D721Med (cell line): ENCODE measurements at places on chromosomes 1 and 21.

DNA sequence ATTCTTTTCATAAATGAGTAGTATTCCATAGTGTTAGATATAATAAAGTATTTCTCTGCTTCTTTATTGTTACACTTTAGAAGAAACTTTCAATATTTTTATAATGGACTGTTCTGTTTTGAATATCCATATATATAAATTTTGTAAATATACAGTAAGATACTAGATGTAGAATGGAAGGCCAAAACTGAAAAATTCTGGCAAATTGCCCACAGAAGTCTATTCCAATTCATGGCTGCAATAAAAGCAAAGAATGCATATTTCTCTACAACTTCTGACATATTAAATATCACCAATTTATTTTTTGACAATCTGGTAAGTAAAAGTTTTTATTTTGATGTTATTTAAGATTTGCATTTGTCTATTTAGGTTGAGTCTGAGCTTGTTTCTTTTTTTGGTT, 532.5 kb downstream of the NCAM2 start:
- no peak for DNase-seq

DNA sequence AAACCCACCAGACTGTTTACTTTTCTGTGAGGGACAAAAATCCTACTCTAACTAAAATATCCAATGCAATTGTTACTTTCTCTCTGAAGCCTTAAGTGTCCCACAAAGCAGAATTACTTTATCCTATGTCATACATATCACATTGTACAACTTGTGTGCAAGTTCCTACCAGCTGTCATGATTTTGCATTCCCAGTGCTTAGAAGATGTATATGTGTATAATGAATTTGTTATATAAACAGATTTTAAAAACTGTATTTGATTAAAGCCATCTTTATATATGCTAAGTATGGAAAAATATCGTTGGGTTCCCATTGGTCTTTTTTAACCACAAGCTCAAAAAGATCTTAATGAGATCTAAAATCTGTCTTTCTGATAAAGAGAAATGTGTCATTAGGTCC, 57.0 kb downstream of the DPH5 start:
- DNase-seq, result no peak

DNA sequence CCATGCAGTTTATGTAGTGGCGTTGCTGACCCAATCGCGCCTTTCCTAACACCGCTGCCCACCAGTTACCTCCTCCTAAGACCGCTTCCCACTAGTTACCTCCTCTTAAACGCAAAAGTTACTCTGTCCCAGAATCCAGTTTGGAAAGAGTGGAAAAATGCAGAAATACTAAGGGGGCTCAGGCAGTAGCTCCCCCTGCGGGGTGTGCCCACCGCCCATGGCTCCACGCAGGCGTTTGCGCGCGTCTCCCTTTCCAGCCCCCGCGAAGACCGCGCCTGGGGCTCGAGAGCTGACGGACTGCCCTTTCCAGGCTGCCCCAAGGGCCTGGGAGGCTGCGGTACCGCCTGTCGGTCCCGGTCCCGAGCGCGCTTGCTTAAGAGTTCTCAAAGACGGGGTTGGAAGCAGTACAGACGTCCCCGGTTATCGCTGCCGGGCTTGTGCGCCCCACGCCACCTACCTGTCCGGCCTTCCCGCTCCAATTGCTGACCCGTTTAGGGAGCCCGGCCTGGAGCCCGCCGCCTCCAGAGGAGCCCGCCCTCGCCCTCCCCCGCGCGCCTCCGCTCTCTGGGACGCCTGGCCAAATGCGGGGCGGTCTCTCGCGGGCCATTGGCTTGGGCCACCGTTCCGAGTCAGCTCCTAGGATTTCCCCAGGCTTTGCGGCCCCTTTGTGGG, 414.1 kb upstream of the ESRRG start:
- DNase-seq, result no peak

GRCh38 chr1:41576620-41577019, 92.1 kb upstream of the EDN2 start:
- DNase-seq, result no peak

- no peak for DNase-seq
These were observed 95.7 kb upstream of the VANGL1 start for GRCh38 chr1:115545791-115546733.

DNA sequence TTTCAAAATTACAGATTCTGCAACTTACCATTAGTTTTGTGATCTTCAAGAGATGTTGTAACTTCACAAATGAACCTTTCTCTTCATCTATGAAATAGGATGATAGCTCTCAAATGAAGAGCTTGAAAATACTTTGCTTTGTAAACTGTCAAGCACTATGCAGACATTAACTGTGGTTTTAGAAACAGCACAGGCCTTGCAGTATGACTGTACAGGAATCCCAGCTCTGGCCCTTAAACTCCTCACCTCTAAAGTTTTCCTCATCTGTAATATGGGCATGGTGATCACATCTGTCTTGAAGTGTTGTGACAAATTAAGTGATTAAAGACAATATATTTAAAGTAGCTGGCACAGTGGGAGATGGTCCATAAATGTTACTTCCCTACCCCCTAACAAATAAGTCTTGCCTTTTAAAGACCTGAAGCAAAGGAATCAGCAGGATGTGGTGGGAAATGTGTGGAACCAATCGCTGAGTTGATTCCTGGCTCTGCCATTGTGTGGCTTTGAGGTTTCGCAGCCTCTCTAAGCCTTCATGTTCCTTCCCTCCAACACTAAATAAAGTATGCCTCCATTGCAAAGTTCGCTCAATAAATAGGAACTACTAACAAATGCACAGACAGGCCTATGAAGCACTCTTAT, 5.5 kb upstream of the PTP4A2 start:
- no peak for DNase-seq

- no peak for DNase-seq
These were observed 605.5 kb downstream of the LTN1 start for GRCh38 chr21:28387220-28387619.

DNA sequence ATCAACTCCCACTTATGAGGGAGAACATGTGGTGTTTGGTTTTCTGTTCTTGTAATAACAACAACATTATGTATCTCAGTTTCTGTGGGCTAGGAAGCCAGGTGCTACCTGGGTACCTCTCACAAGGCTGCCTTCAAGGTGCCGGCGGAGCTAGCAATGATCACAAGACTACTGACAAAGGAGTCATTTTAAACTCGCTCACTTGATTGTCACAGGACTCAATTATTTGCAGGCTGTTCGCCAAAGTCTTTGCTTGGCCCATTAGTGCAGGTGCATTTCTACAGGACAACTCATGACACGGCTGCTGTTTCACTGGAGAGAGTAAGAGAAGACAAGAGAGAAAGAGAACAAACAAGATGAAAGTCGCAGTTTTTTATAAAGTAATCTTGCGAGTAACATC, 1237.4 kb upstream of the TMPRSS15 start:
- no peak for DNase-seq

- DNase-seq, result no peak
These were observed 672 bp upstream of the PHLDA3 start for GRCh38 chr1:201469645-201470074.

- DNase-seq, result no peak
These were observed 25.2 kb downstream of the TP73 start for GRCh38 chr1:3677484-3677883.

GRCh38 chr21:23162198-23162946, 2164.2 kb downstream of the NCAM2 start:
- DNase-seq, result no peak

- no peak for DNase-seq
These were observed 183.9 kb downstream of the C1orf94 start for GRCh38 chr1:34360574-34360973.

DNA sequence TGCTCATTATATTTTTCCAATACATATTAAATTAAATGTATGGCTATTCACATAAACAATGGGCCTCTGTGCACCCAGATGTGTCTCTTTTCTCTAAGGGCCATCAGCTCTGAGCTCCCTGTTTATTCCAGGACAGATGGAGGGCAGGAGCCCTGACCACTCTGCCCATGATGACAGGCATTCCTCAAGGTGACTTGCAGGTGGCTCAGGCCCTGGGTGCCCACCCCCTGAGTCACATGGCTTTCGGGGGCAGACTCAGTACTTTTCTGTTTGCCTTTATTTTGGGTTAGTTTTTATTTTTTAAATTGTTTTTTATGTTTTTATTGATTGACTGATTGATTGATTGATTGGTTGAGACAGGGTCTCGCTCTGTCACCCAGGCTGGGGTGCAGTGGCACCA, 6.4 kb upstream of the LRP8 start:
- DNase-seq, result no peak

DNA sequence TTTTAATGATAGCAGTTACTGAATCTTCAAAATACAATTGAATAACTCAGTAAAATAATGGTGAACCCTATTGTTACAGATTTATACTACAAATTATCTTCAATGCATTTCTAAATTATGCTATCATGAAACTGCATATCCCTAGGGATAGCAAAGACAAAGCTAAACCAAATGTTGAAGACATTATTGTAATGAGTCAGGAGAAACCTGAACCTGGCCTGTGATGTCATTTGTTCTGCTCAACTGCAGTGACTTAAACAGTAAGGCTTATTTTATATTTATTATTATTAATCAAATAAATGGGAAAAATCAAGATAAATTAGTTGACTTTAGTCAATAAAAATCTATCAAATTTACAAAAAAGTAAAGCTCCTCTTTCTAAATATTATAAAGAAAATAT, 100.3 kb downstream of the UCHL5 start:
- no peak for DNase-seq

DNA sequence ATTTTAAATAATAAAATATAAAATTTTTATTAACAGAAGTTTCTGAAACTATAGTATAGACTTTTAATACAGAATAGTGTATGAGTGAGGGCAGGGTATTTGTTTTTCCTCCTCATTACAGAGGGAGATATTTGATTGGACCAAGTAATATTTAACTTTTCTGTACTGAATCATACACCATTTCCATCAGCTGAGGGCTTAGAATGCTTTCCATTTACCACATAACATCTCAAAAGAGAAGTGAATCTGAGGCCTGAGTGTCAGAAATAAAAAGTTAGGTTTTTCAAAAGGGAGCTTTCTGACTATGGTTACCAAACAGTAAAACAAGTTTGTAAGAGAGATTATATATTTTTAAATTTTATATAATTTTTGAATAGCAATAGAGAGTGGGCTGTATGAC, 29.5 kb downstream of the TLCD4 start:
- DNase-seq, result no peak

DNA sequence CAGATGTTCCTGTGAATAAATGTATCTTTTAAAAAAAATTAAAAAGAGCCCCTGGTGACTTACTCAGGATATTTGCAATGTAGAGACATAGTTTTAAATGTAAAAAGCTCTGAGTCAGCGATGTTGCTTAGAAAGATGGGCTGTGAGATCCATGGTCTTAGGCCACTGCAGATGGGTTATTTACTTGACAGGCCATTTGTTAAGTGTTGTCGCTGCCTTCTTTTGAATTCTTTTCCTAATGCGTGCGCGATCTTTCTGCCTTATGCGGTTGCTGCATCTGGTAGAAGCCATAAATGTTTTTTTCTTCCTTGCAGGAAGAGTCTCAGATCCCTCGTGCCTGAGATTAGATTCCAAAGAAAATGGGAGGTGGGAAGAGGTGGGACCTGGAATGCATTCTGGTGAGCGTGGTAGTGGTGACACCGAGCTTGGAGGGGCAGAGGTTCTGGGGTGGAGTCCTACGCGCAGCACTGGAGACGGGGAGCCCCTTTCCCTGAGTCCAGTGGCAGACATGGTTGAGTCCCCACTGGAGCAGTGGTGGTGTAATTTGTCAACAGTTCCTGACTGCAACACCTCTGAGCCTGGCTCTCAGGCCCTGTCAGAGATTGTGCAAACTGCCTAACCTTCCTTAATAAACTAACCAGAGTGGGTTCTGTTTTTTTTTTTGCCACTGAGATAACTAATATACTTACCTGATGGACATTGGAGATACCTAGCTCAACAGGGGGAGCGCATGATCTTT, 197.2 kb downstream of the HHAT start:
- no peak for DNase-seq

DNA sequence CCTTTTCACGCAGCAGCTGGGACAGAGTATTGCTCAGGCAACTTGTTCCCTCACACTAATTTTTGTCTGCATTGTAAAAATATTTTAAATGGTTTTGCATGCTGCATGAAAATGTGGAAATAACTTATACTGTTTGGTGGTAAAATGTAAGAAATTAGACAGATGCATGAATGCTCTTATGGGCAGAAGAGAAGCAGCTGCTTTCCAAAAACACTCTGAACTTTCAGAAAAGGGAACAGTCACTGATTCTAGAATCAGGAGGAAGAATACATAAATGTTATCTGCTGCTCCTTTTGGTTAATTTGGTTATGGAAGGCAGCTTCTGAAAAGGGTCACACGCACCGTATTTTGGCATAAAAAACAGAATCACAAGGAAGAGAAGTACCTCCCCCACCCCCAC, 87.0 kb upstream of the RUNX1 start:
- DNase-seq, result no peak

DNA sequence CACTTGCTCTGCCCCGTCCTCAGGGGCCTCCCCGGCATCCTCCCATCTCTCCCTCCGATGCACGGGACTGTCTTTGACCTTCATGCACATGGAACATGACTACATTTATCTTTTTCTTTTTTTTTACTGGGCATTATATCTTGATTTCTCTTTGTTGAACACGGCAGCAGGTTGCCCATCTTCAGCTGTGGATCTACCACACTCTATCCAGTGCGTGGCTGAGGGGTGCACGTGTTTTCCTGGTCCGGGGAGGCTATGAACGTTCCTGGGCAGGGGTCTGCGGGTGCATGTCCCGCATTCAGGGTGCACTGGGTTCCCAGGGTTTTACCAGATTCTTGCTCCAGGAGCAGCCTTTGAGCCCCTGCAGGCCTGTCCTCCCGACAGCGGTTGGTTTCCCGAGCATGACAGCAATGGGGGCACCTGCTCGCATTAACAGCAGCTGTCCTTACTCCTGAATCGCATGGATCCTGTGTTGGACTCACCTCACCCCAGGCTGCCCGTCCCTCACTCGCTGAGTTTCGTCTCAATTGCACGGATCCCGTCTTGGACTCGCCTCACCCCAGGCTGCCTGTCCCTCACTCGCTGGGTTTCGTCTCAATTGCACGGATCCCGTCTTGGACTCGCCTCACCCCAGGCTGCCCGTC, 7.4 kb downstream of the POFUT2 start:
- DNase-seq, result no peak

- no peak for DNase-seq
These were observed 40.9 kb downstream of the FCRL3 start for GRCh38 chr1:157659576-157660247.

DNA sequence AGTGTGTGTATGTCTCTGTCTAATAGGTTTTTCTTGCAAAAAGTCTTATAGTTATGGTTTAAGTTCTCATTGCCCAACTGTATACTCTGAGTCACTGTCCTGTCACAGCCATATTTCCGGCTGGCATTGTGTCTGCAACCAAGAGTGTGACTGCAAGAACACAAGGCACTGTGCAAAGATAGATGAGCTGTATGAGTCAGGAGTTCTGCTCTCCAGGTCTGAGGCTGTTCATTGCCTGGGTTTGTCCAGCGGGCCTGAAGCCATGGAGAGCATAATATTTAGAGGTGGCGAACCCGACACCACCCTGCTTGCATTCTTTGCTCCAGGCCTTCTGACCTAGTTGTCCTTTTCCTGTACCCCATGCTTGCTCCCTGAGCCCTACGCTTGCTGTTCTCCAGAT, 50.9 kb upstream of the CNIH3 start:
- DNase-seq, result no peak

- DNase-seq, result no peak
These were observed 432 bp downstream of the EPHB2 start for GRCh38 chr1:22711071-22711470.
